ENCODE measurements at places on chromosomes 2 and 18.

DNA sequence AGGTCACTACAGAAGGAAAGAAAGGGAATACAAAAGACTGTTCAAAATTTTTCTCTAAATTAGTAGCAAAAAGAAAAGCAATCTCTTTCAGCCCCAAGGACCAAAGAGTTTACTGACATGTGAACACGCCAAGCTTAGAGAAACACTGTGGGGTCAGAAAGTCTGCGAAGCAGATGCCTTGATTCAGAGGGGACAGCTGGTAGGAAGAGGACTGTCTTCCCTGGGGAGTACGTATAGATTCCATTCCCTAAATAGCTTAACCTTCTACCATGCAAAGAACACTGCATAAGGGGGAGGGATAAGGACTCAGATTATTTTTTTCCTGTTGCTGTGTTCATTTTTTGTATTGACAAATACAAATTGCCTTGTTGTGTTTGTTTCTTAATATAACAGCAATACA lies 96.1 kb downstream of the IRS1 start:
- no peak for DNase-seq

DNA sequence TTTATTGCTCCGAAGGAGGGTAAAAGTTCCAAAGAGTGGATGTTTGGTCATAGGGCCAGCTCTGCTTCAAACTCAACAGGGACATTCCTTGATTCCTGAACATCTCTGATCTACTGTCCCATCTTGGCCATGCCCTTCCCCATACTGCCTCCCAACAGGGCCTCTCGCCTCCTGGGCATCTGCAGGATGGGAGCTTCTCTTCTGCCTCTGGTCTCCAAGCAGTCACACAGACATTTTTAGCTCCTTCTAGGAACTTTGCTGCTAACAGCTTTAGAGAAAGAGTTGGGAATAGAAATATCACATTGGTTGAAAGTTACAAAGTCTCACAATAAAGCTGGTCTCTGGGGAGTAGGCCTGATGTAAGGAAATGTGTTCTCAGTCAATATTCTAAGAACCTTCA lies 9.4 kb upstream of the DGUOK start:
- no peak for DNase-seq

- no peak for DNase-seq
These were observed 83.7 kb upstream of the VRK2 start for GRCh38 chr2:57962861-57963260.

DNA sequence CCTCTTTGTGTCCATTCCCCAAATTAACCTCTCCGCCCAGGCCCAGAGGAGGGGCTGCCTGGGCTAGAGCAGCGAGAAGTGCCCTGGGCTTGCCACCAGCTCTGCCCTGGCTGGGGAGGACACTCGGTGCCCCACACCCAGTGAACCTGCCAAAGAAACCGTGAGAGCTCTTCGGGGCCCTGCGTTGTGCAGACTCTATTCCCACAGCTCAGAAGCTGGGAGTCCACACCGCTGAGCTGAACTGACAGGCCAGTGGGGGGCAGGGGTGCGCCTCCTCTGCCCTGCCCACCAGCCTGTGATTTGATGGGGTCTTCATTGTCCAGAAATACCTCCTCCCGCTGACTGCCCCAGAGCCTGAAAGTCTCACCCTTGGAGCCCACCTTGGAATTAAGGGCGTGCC lies 13.5 kb downstream of the KHK start:
- DNase-seq, result no peak

DNA sequence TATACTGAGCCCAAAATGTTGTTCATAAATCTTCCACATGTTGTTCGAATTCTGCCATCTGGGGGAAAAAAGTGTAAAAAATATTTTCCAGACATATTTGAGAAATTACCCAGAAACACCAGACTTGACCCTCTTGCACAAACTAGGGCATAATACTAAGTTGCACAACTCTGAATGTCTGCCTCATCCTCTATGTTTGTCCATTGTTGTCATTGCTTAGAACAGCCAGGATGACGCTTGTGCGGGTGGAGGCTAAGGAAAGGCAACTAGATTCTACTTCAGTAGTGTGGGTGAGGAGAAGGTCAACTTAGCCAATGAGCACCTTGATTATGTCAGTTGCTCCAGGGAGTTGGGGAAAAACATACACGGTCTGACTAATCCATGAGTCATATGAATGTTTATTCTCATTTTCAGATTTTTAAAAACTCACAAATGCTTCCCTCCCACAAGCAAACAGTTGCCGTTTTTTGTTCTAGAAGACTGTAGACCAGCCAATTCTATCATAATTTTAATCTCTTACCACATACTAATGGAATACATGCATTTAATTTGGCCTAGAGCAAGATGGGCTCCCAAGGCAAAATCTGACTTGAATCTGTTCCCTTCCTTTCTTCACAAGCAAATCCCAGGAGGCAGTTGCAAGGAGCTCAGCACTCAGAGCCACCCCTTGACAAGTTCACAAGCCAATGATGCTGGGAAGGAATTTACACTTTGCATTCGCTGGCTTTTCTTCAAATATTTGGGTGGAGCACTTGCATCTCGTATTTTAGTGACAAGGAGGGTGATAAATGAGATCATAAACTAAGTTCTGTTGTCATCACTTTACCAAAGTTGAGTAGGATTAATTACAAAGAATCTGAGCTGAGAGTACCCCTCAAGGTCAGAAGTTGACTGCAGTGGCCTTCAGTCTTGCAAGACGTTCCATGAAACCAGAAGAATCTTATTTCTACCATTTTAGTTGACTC lies 163.2 kb upstream of the TWIST2 start:
- peak; percentile 99 for DNase-seq

DNA sequence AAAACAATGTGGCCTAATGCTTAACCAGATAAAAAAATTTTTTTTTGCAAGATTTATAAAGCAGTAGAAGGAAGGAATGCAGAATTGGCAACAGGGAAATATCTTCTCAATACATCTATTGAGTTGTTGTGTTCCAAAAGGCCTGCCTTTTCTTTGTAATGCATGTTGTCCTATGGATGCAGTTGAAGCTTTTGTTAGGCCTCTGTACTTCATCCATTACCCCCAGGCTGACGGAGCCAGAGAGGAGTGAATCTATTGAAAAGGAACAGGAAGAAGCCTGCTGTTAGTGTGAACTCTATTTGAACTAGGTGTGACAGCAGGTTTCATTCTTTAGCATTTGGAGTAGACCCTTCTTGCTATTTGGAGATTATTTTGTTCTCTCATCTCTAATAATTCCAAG lies 56.5 kb downstream of the MTX2 start:
- no peak for DNase-seq
